ENCODE measurements at places on chromosomes 3 and 15.

DNA sequence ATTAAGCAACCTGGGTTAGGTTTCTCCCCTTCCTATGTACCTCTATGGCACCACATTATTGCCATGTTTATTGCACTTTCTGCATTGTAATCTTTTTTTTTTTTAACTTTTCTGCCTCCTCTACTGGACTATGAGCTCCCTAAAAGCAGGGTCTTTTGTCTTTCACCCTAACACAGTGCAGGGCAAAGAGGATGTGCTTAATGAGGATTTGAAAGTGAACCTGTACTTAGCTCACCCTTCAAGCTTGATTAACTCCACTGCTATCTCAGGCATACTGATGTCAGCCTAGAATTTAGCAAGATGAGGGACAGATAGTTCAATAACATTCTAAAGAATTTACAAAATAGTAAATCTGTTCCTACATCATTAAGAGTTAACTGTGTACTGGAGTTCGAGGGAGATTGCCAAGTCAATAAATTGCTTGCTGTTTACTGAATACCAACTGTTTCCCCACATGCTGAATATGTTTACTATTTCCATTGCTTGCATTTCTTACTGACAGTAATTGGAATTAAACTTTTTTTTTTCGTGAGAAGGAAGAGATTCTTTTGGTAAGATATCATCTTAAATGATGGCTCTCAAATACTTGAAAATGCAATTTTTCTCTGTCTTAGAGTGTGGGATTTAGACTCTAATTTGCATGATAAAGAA, 15.7 kb upstream of the PPARG start:
- no peak for DNase-seq

GRCh38 chr15:43095243-43095642, 10.6 kb downstream of the UBR1 start:
- DNase-seq = no peak

GRCh38 chr15:57461541-57461940, 85.2 kb downstream of the CGNL1 start:
- DNase-seq = no peak

- DNase-seq = no peak
Observed at GRCh38 chr3:116977441-116977840, 267.9 kb downstream of the TUSC7 start.

DNA sequence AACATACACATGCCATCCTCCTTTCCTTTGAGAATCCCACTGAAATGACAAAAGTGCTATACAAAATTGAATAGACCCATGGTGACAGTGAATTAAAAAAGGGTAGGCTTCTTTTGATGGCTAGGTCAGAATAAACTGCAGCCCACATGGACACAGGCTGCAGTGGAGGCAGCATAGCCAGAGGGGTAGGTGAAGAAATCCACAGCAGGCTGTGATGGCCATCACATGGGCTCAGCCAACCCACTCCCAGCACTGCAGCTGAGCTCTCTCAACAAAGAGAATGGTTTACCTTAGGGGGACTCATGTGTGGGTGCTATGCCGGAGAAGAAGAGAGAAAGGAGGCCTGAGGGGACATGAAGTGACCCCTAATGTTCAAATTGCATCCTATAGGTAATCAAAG, 331.1 kb downstream of the CHST2 start:
- no peak for DNase-seq

DNA sequence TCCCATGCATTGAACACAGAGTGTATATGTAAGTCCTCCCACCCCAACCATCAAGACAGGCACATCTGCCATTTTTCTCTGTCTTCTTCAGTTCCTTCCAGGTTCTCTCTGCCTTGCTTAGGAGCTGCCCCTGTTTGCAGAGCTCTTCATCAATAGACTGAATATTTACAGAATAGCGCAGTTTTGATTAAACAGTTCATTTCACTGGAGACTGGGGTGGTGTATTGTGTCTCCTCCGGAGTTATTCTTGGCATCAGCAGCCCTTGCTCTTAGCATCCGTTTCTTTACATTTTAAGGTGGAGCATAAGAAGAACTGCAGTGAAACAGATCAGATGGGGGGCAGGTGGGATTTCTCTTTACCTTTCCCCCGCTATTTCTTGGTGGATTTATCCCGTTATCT, 87.7 kb downstream of the LIPC start:
- DNase-seq = no peak

DNA sequence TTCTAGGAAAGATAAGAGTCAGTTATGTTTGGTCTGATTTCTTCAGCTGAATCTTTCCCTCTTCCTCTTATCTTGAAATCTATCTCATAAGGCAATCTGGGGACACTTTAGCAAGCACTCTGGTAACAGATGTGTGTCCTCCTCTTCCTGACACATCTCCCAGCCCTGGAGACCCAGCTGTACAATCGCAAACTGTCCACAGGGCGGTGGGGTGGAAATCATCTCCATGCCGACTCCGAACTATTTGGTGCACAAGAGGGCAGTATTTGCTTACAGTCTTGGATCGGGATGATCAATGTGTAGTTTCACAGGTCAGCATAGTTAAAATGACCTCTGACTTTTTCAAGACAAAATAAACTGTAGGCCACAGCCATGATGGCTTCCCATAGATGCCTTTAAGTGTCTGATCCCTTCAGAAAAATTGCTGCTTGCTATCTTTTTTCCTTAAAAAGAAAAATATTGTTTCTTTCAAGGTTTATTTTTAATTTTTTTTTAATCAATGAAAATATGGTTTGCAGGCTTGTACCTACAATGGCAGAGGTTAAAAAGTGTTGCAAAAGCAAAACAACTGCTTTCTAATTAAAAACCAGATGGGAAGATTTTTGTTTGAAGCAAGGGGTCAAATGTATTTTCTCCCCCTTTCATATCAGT, 17.7 kb downstream of the EEFSEC start:
- no peak for DNase-seq

DNA sequence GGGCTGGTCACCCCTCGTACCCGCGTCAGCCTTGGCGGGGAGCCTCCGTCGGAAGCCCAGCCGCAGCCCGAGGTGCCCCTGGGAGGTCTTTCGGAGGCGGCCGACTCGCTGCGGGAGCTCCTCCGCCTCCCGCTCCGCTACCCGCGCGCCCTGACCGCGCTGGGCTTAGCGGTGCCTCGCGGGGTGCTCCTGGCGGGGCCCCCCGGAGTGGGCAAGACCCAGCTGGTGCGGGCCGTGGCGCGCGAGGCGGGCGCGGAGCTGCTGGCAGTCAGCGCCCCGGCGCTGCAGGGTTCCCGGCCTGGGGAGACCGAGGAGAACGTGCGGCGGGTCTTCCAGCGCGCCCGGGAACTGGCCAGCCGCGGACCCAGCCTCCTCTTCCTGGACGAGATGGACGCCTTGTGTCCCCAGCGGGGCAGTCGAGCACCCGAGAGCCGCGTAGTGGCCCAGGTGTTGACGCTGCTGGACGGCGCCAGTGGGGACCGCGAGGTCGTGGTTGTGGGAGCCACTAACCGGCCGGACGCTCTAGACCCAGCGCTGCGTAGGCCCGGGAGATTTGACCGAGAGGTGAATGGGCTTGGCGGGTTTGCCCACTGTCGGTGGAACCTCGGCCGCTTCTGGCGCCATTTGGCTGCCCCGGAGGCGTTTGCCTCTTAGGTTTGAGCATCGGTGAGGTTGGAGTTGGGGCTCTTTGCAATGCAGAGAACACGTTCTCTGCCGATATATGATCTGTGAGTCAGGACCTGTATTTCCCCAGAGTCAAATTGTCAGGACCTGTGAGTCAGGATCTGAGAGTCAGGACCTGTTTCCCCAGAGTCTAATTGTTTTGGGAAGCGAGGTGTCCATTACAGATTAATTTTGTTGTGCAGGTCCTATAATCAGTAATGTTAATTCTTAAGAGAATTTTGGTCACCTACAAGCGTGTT, 24.9 kb upstream of the GATM start:
- DNase-seq = peak; percentile 13

- no peak for DNase-seq
Observed at GRCh38 chr15:71510763-71511162, 299.6 kb upstream of the NR2E3 start.

DNA sequence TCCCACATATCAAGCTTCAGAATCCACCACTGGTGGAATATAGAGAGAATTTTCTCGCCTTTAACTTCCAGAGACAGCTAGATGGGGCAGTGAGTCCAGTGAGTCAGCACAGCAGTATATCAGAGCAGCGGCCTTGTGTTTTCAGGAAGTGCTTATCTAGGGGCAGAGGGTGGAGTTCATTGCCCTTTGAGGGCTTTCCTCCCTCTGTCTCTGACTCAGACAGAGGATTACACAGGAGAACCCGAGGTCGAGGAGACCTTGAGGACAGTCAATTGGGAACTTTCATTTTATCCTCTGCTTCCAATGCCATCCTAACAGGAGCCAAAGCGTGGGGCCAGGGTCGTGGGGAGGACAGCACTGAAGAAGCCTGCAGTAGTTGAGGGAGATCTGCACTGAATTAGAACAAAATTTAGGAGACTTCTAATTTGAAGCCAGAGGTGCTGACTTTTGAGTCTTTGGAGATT, 109.6 kb upstream of the UMPS start:
- no peak for DNase-seq

DNA sequence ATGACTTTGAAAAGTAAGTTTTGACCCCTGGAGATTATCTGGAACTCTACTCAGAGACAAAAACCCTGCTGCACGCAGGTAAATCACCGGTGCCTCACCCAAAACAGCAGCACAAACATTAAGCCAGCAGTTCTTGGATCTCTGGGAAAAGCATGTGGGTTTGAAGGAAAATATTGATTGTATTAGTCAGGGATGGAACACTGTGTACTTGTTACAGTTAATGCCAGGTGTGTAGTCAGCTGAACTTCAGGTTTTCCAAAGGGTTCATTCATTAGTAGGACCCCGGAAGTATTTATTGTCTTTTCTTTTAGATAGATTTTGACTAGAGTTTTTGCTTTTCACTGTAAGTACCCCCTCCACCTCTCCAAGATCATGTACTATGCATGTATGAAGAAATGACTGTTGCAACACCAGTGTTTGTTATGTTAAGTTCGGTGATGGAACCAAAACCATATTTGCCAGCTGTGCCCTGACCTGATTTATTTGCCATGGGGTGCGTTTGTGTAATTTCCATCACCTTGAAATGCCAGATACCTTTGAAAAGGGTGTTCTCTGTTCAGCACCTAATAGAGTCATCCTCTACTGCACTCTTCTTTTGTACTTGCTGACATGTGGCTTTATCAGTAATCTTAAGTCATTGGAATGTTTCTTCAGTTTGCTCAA, 14.5 kb downstream of the ARHGEF26 start:
- no peak for DNase-seq

DNA sequence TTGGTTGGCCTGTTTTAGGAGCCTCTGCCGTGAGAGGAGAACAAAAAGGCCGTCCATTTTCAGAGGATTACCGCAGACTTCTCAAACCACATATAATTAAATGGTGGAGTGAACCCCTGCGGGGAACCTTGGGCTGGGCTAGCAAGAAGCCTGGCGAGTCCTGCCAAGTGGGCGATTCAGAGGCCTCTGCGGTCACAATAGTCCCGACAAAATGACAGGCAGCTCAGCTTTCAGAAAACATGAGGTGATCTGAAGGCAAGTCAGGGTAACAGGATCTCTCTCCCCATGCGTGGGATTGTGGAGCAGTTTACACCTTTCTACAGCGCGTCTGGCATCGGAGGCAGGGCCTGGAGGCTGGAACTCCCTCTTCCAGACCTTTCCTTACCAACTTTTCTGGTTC, 134.8 kb downstream of the ASB7 start:
- DNase-seq = no peak

- DNase-seq = no peak
Observed at GRCh38 chr3:47772788-47773187, 8.9 kb downstream of the SMARCC1 start.

- no peak for DNase-seq
Observed at GRCh38 chr3:11300970-11301369, 28.8 kb downstream of the ATG7 start.

- DNase-seq = no peak
Observed at GRCh38 chr15:74196175-74196574, 6.4 kb downstream of the STRA6 start.

- DNase-seq = no peak
Observed at GRCh38 chr3:97306226-97306625, 458.3 kb upstream of the ARL6 start.

DNA sequence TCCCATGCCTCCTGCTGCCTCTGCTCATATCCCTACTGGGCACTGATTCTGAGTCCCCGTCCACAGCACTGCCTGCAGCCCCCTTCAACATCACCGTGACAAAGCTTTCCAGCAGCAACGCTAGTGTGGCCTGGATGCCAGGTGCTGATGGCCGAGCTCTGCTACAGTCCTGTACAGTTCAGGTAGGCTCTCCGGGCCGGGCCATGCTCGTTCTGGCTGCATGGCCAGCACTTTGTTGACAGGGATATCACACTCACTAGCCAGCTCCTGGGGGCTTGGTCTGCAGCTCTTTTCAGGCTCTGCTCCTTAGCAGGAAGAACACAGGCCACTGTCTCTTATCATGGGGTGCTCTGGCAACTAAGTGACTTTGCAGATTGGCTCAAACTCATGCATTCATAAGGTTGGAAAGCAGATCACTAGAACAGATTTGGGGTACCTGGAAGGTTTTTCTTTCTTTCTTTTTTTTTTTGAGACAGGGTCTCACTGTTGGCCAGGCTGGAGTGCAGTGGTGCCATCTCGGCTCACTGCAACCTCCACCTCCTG, 6.0 kb downstream of the TYRO3 start:
- DNase-seq = no peak

GRCh38 chr15:80936288-80937078, 53.1 kb downstream of the MESD start:
- DNase-seq = no peak

DNA sequence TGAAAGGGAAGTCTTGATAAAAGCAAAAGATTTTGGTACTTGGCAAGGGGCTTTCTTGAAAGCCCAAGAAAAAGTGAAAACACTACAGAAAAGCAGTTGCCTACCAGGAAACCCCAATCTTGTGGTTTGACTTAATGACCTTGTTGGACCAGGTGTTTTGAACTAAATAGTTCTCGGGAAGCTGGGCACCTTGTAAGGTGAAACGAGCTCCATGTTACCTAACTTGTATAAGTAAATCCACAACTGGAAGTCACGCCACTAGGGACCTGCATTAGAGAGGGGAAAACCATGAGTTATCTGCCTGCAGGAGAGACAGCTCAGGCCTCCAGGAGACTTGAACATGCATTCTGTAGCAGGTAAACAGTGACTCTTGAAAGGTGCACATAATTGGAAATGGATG, 88.2 kb downstream of the GMPS start:
- DNase-seq = no peak

DNA sequence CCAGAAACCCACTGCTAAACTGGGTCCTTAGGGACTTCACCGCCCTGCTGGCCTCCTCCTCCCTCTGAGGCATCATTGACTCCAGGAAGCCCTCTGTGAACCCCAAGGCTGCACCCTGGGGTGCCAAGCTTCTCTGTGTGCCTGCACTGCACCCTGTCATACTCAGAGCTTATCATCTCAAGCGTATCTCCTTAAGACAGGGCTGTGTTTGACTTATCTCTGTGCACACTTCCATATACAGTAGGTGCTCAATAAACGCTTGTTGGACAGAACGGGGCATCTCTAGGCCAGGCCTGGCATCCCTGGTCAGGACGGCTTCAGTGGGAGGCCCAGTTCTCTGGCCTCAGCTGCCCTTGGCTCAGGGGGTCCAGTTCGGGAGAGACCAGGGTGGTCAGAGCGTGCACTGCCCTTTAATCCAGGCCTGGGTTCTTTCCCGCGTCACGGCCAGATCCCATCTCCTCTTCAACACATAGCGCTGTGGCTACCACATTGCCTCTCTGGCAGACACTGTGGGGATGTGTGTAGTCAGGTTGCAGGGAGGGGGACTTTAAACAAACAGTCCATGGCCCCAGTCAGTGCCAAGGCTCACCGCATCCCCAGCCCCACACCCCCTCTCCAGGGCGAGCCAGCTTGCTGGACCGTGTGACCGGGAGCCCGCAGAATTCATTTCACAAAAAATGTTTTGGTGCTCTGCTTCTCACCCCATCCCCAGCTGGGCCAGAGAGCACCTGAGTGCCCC, 33.4 kb downstream of the MAGEF1 start:
- DNase-seq = no peak

GRCh38 chr15:35931799-35932341, 385.9 kb upstream of the DPH6 start:
- no peak for DNase-seq

All from stimulated activated CD4-positive, alpha-beta T cell treated with anti-CD3 and anti-CD28 coated beads, Interleukin-12 subunit alpha, Interleukin-12 subunit beta, amount 100 ng/mL, for 24 hours (primary cell).